ENCODE measurements at places on chromosomes 3 and 15.

GRCh38 chr3:44159696-44160300 lies 81.9 kb upstream of the TOPAZ1 start:
- no peak for DNase-seq

DNA sequence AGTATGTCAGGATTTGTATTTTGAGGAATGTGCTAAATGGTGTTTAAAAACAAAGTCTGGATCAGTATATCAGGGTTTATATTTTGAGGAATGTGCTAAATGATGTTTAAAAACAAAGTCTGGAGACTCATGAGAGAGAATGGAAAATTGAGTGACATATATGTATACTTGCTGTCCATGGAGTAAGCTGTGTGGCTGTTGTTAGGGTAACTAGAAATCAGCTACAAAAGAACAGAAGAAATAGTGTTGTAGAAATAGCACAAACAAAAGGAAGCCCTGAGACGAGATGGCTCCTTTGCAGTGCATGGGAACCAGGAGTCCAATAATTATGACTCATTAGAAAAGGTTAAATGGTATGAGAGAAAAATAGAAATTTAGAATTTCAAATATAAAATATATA lies 282.7 kb upstream of the MANF start:
- DNase-seq = no peak

- DNase-seq = no peak
These were observed 37.3 kb upstream of the CDV3 start for GRCh38 chr3:133535971-133536881.

GRCh38 chr15:95684693-95685115 lies 645.8 kb upstream of the NR2F2 start:
- no peak for DNase-seq

- DNase-seq = no peak
These were observed 28.6 kb downstream of the RLBP1 start for GRCh38 chr15:89192766-89193165.

- DNase-seq = no peak
These were observed 43.6 kb upstream of the PLXNA1 start for GRCh38 chr3:126939338-126939718.

DNA sequence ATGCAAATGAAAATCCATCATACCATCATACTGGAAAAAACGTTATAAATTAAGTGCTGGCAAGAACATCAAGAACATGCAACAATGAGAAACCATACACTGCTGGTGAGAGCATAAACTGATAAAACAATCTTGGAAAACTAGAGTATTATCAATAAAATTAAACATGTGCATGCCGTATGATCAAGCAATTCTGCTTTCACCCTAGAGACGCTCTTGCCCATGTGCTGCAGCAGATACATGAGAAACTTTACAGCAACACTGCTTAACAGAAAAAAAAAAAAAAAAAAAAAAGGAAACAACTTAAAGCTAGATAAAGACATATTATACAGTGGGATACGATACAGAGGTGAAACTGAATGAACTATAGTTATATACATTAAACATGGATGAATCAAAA lies 21.8 kb downstream of the SPG11 start:
- DNase-seq = no peak

DNA sequence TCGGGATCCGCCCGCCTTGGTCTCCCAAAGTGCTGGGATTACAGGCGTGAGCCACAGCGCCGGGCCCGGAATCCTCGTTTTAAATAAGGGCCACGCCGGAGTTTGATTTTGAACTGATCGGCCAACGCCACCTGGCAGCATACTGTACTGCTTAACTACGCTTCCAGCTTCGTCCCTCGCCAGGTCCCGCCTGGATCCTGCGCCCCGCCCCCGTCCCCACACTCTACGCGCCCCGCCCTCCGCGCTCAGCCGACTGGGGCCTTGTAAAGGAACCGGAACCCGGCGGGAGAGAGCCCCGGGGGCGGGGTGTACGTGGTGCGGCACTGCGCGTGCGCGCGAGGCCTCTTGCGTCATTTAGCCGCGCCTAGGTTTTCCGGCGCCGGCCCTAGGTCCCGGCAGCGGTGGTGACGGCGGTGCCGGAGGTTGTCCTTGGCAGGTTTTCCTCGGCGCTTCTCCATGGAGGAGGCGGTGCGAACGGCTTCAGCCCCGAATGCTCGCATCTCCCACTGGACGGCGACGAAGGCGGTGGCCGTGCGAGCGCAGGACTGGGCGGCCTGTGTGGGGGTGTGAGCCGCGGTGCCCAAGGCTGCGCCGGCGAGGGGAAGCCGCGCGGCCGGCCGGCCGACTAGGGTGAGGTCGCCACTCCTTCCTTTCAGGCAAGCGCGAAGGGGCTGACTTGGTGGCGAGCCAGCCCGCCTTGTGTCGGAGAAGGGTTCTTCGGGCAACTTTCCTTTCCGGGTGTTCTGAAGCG lies at the start of gene NIPA2:
NIPA2 (plus strand) TSS at position 375 of the 751 bp plus-strand sequence. CDS start 13,066 bp downstream, outside the sequence.
- peak; percentile 98 for DNase-seq

DNA sequence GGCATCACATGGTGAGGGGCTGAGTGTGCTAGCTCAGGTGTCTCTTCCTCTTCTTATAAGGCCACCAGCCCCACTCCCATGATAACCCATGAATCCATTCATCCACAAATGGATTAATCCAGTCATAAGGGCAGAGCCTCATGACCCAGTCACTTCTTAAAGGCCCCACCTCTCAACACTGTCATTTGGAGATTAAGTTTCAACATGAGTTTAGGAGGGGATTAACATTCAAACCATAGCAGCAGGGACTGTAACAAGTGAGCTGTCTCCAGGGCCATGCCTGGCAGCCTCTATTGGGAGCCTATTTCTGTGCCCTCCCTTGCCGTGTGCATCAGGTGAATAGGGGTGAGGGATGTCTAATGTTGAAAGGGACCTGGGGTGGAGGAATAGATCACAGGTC lies 77.5 kb downstream of the CHRD start:
- DNase-seq = no peak

DNA sequence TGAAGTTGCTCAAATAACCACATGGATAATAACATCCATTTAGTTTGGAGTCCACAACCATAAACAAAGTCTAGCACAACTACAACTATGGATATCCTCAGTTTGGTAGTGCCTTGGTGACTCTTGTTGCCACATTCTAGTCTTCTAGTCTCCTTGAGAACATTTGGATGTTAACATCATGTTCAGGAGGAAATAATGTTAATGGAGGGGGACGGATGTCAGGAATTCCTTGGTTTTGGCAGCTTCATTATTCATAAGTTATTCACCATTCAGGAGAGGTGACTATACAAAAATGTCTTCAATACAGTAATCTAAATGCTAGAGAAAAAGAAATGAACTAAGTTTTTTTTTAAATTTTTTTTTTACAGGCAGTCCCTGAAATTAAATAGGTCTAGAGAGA lies 26.4 kb upstream of the GABPB1 start:
- DNase-seq = no peak
